ENCODE measurements at places on chromosomes 7 and 10.

- no peak for DNase-seq
These were observed 128.0 kb downstream of the GLI3 start for GRCh38 chr7:42108803-42109528.

GRCh38 chr7:152185558-152185957 lies 160.1 kb downstream of the GALNT11 start:
- DNase-seq: no peak

DNA sequence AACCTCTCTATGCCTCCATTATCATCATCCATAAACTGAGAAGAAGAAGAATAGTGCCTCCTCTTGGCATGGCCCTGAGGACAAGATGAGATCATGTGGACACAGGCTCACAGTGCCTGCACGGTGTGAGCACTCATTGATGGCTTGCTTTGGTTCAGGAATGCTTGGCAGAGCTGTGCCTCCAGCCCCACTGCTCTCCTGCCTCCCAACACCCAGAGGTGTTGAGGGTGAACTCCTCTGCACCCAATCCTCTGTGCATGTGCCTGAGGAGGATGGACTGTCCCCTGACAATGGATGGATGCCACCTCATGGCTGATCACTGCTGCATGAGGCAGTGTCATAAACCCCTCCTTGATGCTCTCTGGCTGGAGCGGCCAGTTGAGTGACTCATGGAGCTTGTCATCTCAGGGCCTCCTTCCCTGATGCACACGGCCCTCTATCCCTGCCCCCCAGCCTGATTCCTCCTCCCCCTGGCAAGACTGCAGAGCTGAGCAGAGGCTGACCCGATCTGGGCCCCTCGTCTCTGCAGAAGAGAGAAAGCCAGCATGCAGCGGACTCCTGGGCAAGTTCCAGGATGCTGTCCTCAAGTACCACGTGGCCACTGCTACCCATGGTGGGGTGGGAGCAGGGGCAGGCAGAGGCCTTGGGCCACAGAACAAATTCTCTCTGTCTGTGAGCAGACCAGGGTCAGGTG lies 136.3 kb downstream of the KCNMA1 start:
- no peak for DNase-seq

GRCh38 chr10:102470579-102471546 lies 19.5 kb upstream of the C10orf95 start:
- DNase-seq: no peak

- no peak for DNase-seq
These were observed 21.2 kb downstream of the AKAP9 start for GRCh38 chr7:91961816-91962215.

- DNase-seq: no peak
These were observed 297.5 kb downstream of the HTR7 start for GRCh38 chr10:90560331-90560730.
